ENCODE measurements at places on chromosomes 7 and 10.

- no peak for DNase-seq
Measured at GRCh38 chr10:75466886-75467285, 35.5 kb downstream of the LRMDA start.

- no peak for DNase-seq
Measured at GRCh38 chr10:50447691-50448090, 176.1 kb downstream of the SGMS1 start.

DNA sequence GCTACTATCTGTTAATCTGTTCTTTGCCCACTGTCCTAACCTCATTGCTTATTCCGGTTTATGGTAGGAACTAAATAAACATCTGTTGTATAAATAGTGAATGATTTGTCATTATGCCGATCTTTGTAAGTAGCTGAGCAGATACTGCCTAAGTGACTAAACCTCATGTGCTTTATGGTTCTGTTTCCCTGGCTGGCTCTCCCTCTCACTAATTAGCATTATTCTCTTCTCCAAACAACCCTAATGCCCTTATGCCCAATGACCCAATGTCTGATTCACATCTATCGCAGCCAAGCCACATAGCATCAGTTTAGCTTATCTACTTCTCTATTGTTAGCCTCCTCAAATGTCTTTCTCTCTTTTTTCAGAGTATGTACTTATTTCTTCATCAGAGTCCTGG lies 462.3 kb upstream of the POT1 start:
- DNase-seq: no peak

- peak; percentile 40 for DNase-seq
Measured at GRCh38 chr7:28958235-28958979, at the start of gene TRIL. TSS of gene TRIL (minus strand) at chr7:28958330. CDS start at chr7:28958046, 284 bp downstream.

GRCh38 chr7:121023194-121023593 lies 34.7 kb downstream of the CPED1 start:
- no peak for DNase-seq

DNA sequence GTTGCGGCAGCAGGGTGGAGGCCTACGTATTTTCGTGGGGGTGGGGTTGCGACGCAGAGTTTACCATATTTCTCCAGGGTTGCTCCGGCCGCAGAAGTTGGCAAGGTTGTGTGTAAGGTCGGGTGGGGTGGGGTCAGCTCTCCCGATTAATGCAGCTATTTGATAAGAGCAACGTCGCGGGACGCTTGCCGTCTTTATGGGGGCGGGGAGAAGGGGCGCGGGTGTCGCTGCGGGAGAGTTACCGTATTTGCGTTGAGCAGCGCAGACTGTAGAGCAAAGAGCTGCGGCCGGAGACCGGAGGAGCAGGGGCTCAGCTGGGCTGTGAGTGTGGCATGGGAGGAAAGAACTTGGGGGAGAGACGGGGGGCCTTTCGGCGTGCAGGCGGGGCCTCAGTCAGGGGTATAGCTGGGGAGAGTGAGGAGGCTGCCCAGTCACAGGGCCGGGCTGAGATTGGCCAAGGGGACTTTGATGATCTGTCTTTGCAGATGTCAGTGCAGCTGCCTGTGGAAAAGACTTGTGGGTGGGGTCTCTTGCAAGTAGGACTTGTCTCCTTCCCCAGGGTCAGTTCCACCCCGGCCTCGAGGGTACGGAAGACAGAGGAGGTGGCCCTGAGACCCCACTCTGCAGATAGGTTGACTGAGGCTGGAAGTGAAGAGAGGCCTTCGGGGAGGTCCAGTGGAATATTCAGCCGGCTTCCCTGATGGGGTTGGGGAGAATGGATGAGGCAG lies 26.6 kb downstream of the ZNF775 start:
- no peak for DNase-seq

DNA sequence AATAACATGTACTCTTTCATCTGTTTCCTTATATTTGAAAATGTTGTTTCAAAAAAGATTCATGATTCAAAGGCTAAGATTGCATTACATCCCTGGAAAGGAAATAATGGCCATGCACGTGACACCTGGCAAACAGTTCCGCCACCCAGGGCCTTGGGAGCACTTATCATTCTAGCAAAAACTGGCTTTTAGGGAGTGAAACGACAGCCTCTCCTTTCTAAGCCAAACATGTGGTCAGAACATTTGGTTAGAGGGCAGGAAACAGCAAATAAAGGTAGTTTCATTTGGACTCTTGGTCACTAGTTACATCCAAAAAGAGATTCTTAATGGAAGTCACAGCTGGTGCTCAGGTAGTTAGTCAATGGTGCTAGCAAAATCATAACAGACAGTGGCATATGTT lies 83.5 kb downstream of the FAS start:
- DNase-seq: no peak

DNA sequence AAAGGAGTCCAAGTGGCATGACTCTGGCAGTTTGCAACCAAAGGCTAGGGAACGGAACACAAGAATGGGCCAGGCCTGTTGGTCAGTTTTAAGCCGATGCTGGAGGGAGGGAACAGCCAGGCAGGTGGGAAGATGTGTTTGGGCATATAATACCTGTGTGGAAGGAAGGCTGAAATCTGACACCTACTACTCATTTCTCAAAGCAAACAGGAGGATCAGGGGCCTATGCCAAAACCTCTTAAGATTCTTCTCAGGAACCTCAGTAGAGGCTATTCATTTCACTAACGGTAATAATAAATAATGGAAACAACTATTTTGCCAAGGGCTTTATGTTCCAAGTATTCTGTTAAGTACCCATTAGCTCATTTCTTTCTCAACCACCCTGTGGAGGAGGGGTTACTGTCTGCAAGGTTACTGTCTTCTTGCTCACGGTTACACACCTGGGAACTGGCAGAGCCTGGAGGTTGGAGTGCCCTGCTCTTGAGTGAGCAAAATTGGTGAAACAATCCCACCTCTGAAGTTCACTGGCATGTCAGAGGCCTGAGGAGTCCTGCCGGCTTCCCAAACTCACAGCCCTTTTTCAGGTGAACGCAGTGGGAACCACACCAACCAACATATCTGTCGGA lies 35.5 kb downstream of the GOT1 start:
- DNase-seq: no peak

GRCh38 chr7:45089341-45089891 lies 647 bp upstream of the NACAD start:
- DNase-seq: peak; percentile 98

GRCh38 chr7:98136423-98136822 lies 29.8 kb downstream of the LMTK2 start:
- DNase-seq: no peak

DNA sequence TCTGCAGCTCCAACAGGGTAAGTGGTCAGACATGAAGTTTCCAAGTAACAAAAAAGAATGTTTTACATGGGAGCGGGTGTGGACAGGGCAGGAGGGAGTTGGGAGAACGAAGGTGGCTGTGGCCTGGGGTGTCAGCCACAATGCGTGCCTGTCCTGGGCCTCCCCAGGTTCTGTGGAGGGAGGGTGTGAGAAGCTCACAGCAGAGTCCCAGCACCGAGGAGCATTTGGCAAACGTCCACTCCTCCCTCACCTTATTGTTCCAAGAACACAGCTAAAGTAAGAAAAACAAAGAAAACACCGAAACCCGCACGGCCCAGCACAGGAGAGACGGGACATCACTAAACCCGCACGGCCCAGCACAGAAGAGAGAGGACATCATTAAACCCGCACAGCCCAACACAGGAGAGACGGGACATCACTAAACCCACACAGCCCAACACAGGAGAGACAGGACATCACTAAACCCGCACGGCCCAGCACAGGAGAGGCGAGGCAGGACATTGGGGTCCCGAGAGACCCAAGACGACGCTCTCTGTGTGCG lies 226.4 kb downstream of the MAD1L1 start:
- no peak for DNase-seq

DNA sequence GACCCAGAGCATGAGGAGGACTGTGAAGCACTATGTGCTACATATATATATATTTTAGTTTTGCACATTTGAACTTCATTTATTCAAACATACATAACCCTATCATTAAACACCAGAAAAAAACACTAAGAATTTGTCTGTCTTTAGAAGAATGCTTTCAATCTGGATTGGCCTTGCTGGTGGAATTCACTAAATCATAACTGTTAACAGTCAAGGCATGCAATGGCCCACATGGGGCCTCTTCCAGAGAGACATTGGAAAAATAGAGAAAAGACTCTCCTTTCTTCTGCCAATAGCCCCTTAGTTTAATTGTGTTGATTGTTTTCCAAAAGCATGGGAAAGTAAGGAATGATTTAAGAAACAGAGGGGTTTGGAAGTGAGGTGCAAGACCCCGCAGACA lies 77.9 kb downstream of the MRPL32 start:
- no peak for DNase-seq

DNA sequence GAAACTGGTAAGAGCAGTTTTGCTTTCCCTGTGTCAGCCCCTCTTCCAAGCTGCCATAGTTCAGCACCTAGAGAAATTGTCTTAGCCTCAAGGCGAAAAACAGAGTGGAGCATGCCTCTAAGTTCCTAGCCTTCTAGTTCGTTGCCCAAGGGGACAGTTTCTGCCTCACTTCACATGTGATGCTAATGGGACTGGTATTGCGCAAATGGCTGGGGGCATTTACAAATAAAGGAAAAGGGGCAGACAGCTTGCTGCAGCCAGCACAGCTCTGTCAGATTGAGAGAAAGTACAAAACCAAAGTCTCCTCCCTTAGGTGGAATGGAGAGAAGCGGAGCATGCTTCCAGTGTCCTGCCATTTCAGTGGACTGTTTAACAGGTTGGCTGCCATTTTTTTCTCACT lies 567.7 kb downstream of the ETV1 start:
- no peak for DNase-seq

GRCh38 chr10:77715536-77715935 lies 77.9 kb upstream of the KCNMA1 start:
- DNase-seq: no peak

GRCh38 chr10:129809841-129810240 lies 154.2 kb downstream of the EBF3 start:
- DNase-seq: no peak

DNA sequence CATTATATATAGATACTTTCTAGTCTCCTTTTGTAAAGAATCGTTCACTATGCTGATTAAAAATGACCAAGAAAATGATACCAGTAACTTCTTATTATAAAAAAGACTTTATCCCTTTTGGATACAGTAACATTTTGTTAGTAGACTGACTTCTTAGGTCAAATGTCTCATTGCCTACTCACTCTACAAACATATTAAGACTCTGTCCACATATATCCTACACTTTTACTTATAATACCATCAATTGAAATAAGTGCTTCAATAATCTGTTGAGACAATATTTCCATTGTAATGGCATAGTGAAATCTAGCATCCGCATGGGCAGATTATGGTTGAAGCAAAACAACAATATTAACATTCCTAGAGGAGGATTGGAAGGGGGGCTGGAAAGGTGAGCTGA lies 180.6 kb downstream of the ARL4A start:
- no peak for DNase-seq

DNA sequence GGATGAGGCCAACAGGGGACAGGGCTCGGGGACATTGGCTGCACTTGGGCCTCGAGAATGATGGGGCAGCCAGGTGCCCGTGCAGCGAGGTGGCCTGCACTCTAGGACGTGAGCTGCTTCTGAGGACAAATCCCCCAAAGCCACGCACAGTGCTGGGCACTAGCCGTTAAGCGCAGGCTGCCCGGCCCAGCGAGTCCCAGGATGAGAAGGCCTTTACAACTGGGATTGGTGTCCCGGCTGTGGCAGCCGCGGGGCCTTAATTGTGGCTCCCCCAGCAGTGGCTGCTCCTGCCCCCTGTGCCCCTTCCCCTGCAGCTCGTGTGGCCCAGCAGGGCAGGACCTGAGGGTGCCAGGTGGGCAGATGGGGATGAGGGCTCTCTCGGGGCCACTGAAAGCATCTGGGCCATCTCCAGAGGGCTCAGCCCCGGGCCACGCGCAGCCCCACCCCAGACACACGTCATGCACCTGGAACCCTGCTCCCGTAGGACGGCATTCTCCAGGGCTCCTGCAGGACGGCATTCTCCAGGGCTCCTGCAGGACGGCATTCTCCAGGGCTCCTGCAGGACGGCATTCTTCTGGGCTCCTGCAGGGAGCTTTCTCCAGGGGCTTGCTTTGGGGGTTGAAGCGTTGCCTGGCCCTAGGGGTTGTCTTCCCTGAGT lies 6.6 kb downstream of the PWWP2B start:
- DNase-seq: no peak

DNA sequence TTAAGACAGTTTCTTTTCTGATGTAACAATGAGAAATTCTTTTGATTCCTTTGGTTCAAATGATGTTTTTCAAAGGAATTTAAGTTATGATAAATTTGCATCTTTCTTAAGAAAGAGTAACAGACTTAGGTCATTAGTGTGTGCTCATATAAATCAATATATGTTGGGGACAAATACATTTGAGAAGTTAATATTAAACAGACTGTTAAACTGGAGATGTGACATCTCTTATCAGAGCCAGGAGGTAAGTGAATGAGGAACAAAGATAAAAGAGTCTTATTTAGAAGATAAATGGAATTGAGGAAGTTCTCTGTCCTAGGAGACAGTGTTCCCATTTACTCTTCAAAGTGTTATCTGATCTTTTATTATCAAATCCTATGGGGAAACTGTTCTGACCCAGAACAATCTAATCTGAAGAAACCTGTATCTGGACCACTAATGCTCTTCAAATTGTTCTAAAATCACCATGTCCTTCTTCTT lies 104.8 kb upstream of the LAMB4 start:
- no peak for DNase-seq

- DNase-seq: no peak
Measured at GRCh38 chr10:12795315-12796110, 206.0 kb downstream of the CCDC3 start.

DNA sequence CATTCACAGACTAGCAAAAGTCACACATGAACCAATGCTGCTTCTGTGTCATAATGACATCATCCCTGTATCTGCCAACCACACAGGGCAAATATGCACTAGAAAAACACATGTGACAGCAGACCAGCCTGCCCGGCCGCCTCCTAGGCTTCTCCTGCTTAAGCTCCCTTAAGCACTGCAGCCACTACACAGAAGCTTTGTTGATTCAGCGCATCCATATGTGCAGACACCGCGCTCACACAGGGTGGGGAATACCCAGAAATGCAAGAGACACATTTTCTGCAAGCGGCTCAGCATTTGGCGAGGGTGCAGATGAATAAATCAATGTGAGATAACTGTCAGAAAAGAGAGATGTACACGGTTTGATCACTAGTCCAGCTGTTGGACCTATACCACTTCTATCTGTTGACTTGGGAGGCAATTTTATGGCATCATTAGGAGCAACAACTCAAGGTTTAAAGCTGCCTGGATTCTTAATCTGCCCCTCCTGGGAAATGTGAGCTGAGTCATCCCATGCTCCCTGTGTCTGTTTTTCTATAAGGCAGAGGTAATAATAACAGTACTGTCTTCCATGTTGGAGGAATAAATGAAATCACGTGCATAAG lies 33.4 kb downstream of the CPXM2 start:
- no peak for DNase-seq

- DNase-seq: no peak
Measured at GRCh38 chr10:105559333-105560097, 918.4 kb downstream of the SORCS3 start.

GRCh38 chr7:21071561-21072501 lies 285.1 kb upstream of the SP8 start:
- no peak for DNase-seq

- DNase-seq: no peak
Measured at GRCh38 chr7:140571538-140572122, 69.0 kb downstream of the DENND2A start.
